ENCODE measurements at places on chromosomes 5 and 9.
A peak's percentile ranks its signal among the peaks of the same experiment; 100 is the strongest.

DNA sequence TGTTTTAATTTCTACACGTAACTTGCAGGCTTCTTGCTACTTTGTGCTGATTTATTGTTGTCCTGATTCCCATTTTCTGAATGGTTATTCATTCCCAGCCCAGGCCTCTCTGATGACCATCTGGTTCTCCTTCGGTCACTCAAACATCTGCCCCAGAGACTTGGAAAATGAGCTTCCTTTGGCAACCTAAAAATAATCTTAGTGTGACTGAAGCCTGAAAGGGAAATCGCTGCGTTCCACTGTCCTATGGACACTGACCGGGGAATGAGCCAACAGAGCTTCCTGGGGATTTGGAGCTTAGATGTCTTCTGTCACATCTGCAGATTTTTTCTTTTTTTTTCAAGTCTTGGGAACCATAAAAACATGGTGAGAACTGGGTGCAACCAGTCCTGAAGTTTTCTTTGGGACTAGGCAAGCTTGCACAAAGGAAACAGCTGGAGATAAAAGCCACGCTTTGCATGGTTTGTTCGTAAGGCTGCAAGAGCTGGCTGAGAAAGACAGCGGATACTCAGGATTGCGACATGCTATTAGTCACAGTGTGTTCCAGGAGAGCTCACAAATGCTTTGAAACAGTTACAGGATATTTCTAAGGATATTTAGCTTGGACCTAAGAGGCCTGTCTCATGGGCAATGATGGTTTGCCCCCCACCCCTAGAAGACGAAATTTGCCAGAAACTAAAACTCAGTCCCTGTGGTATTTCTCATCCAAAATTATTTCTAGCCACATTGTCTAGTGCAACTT is 146.2 kb downstream of the GOLPH3 start:
- peak; percentile 86 for DNase-seq

GRCh38 chr5:131104169-131104808 is 60.8 kb downstream of the HINT1 start:
- no peak for DNase-seq

DNA sequence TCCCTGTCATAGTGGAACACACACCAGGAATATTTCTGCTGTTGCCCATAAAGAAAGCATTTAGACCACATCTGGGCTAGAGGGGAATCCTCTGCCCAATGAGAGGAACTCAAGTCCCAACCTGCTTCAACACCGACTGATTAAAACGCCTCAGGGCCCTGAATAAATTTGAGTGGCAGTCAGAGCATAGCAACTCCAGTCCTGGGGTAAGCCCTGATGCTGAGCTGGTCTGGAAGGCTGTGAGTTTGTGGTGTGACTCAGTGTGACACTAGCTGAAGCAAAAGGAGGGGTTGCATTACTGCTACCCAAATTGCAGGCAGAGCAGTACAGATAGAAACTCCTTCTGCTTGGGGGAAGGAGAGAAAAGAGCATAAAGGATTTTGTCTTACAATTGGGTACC is 148.3 kb downstream of the PRDM9 start:
- no peak for DNase-seq

DNA sequence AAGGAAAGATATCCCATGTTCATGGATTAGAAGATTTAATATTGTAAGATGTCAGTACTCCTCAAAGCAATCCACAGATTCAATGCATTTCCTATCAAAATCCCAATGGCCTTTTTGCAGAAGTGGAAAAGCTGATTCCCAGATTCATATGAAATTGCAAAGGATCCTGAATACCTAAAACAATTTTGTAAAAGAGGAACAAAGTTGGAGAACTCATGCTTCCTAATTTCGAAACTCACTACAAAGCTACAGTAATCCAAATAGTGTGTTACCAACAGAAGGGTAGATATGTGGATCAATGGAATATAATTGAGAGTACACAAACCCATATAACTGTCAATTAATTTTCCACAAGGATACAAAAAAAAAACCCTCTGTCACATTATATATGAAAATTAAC is 154.3 kb upstream of the ZNF618 start:
- DNase-seq, result no peak

DNA sequence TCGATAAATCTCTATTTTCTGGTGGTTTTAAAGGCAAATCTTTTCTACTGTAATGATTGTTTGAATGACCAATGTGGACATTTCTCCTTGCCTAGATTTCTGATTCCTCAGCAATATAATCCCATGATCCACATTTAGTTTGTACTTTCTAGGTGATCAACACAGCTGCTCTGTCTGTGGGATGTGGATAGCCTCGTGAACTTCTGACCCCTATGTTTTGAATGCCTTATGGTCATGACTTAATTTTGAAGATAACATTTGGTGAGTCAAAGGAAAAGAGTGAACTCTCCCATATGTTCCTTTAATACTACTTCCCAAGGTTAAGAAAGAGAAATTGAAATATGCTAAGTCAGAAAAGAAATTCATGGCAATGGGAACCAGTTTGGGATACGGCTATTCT is 147.5 kb downstream of the CAVIN4 start:
- no peak for DNase-seq

DNA sequence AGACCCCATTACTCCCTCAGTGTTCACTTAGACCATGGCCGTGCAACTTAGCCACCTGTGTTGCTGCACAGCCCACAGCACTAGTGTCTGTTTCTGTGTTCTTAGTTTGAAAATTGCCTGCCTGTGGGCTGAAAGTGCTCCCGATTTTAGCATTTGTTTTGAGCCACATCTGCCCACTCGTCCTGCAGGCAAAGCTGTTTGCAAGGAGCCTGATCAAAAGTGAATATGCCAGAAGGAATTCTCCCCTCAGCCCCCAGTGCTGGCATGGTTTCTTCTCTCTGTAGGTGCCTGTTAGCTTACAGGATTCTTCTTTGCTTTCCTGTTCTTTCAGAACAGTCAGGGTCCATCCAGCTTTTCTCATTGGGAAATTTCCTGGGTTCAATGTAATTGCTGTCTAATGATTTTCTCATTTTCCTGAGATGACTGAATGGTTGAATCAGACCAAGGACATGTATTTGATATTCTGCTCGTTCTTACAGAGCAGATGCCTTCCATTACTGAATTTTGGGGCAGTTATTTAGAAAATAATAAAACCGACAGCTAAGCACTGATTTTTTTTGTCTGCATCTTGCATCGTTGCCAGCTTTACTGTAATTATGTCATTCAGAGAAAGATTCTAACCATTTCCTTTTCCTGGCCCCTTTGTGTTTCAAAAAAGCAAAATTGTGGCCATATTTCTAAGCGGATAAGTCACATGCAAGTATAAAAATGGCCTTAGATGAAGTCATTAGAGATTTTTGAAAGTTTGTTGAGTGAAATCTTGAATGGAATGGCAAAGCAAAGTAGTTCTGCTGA is 111.1 kb upstream of the CKMT2 start:
- DNase-seq, result no peak

- DNase-seq, result no peak
Measured at GRCh38 chr5:59598547-59598874, 295.0 kb downstream of the PDE4D start.

GRCh38 chr5:150671509-150672236 is 10.6 kb downstream of the MYOZ3 start:
- DNase-seq, result no peak

- no peak for DNase-seq
Measured at GRCh38 chr5:23405316-23406068, 101.9 kb upstream of the PRDM9 start.

- no peak for DNase-seq
Measured at GRCh38 chr9:134223591-134224122, 59.3 kb upstream of the RNU6ATAC start.

DNA sequence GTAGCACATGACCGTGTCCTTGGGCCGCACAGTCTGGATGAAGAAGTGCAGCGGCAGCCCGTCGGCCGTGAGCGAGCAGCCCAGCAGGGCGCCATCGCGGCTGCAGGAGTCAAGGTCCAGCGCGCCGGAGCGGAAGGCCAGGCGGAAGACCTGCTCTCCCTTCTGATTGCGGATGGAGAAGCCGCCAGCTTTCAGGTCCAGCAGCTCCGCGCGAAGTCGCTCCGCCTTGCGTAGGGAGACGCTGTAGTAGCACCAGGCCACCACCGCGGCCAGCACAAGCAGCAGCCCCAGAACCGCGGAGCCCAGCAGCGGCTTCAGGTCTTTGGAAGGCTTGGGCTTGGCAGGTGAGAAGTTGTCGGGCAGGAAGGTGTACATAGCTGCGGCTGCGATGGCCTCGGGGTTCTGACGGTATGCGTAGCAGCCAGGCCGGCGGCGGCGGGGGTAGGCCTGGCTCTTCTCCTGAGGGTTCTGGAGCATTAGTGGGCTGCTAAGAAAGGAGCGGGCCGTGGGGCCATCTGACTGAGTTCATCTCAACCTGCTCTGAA is 4.2 kb downstream of the MYORG start:
- DNase-seq, result no peak

DNA sequence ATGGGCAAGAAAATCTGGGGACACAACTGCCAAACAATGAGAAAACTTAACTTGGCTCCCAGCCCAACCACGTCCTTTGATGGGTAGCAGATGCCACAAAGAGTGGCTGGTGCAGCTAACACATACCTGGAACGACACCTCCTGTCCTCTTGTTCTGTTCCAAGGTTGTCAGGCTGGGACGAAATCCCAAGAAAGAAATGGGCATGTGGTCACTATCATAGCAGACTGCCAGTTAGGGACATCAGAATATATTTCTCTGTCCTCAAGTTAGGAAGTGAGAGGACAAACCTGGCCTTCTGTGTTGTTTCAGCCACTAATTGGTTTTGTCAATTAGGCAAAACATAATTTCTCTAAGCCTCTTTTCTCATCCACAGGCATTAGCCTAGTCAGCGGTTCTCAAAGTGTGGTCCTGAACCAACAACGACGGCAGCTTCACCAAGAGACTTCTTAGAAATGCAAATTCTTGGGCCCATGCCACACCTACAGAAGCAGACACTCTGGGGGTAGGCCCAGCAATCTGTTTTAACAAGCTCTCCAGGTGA is 63.4 kb downstream of the RAPGEF1 start:
- no peak for DNase-seq

GRCh38 chr5:110968246-110969005 is 103.1 kb upstream of the TSLP start:
- DNase-seq, result no peak

DNA sequence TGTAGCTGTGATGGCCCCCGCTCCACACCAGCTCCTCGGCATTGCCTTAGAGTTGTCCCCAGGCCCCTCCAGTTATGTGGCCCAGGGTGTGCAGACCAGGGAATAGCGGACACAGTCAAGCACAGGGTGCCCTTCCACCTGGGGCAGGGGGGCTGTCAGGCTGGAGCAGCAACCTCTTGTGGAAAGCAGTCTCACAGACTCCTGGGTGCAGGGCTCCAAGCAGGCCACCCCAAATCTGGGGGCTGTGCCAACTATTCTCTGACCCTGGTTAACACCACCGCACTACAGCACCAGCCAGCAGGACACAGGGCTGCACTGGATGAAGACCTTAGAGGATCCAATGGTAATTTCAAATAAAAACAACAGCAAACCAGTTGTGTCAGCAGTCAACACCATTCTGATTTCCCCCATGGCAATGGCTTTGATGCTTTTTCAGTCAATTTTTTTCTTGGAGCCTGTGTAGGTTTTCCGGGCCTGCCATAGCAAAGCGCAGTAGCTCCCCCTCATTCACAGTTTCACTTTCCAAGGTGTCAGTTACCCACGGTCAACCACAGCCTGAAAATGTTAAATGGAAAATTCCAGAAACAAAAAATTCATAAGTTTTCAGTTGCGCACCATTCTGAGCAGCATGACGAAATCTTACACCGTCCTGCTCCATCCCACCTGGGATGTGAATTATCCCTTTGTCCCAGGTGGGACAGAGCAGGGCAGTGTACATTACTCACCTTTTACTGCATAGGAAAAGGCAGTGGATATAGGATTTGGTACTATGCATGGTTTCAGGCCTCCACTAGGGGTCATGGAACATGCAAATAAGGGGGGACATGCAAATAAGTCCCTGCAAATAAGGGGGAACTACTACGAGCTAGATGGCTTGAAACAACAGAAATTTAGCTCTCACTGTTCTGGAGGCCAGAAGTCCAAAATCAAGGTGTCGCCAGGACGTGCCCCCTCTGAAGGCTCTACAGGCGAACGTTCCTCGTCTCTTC is 49.0 kb downstream of the C5orf15 start:
- DNase-seq, result no peak

DNA sequence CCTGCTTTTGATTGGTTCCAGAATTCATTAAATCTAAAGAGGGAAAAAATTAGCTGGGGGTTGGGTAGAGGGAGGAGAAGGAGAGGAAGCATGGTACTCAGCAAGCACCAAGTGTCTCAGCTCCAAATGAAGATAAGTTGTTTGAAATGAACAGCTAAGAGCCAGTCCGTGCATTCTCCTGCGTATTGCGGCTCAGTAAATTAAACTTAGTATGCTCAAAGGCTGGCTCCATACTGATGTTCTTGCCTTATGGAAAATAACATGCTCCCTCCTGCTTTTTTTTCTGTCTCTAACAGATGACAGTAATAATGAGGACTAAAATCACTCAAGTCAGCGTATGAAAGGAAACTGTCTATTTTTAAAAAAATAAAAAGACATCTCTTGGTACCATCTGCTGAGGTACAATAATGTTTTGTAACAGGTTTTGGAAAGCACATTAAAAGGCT is 161.0 kb downstream of the SPATA31D1 start:
- no peak for DNase-seq

- no peak for DNase-seq
Measured at GRCh38 chr5:129653057-129653375, 94.9 kb upstream of the MINAR2 start.

Measured in kidney capillary endothelial cell (primary cell).